ENCODE measurements at places on chromosomes 16 and 17. TPM values are rescaled to one million over a fixed set of nuclear protein-coding genes. Genes with fewer than 3 reads are reported as not detected.
A peak's percentile ranks its signal among the peaks of the same experiment; 100 is the strongest.

The SDR42E2 gene
- 0.08 TPM for polyA plus RNA-seq

DNA sequence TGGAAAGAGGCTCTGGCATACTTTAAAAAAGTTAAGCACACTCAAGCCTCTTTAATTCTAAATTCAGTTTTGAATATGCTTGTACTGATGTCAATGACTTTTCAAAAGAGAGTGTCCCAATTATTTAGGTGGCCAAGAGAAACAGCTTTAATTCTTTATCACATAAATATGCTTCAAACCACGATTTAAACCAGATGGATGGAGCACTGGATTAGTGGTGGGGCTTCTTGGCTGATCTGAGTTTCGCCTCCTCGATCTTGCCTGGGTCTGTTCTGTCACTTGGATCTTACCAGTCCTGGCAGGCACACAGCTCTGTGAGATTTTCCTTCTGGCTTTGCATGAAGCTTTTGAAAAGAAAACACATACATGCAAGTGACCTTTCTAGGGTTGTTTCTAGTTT lies 467.8 kb downstream of the MAF start:
- DNase-seq, result peak; percentile 51

The BCAR1 gene
- 66.3 TPM for polyA plus RNA-seq

- no peak for DNase-seq
These were observed 22.4 kb downstream of the ALDH3A2 start for GRCh38 chr17:19670908-19671307.

GRCh38 chr16:3173892-3174617 lies 13.9 kb upstream of the OR1F1 start:
- no peak for DNase-seq

The ANTKMT gene
- polyA plus RNA-seq, result 10.4 TPM

The HSD11B2 gene
- 35.1 TPM for polyA plus RNA-seq

The DLX4 gene
- polyA plus RNA-seq, result 0.85 TPM

DNA sequence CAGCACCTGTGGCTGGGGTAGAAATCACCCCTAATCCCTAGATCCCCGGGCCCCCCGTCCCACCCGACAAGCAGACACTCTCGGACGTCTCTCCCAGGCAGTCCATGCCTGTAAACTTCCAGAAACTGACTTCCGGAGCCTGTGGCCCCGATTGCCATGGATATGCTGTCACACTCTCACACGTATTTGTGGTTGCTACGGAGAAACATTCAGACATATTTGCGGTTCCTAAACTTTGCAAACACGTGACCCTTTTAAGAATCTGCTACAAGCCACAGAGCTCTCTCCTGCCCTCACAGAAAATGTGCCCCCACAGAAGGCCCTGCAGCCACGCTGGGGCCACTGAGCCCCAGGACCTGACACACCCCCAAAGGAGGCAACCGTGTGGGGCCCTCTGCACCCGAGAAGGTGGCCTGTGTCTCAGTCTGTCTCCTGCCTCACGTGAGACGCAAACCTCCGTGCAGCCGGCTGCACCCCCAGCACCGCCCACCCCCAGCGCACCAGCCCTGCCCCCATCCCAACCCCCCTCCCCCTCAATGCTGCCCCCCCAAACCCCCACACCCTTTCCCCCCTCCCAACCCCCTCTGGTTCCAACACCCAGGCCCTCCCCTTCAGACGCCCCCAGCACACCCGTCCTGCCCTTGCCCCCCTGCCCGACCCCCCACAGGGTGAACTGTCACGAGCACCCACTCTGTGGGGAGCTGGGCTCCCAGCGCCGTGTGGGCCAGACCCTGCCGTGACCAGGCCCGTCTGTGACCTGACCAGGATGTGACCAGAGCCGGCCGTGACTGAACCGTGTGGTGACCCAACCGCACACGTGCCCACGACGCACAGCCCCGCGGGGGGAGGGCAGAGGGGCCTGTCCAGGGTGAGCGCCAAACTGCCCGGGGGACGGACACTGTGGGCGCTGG lies 66.3 kb upstream of the METRNL start:
- no peak for DNase-seq

- DNase-seq, result no peak
These were observed 20.2 kb upstream of the UMOD start for GRCh38 chr16:20372701-20373100.

The KRTAP2-2 gene
- not detected for polyA plus RNA-seq

DNA sequence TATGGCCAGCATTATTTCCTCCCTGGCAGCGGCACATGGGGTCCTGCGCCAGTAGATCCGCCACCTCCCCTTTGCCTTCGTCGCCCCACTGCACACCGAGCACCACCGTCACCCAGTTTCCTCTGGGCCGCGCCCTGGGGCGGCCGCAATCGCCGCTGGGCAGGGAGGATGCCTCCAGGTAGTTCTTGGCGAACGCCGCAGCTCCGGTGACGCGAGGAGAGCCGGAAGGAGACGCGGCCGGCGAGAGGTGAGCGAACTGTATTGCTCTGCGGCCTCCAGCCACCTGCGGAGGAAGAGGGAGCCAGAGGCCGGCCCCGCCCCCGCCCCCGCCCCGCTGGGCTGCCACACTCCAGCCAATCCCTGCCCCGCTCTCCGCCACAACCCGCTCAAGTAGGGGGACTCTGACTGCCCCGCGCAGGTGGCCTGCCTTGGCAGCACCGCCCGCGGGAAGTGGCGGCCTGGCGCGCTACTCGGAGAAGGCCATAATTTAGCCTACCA lies 11.8 kb upstream of the SLFN13 start:
- DNase-seq, result peak; percentile 31

All from renal cortex interstitium (tissue), 15 donors.